Activated CD4-positive, alpha-beta T cell treated with anti-CD3 and anti-CD28 coated beads for 24 hours (primary cell): ENCODE measurements at places on chromosomes 1 and 21.

- DNase-seq, result peak; percentile 47
Measured at GRCh38 chr1:22131875-22132486, 10.9 kb downstream of the WNT4 start.

DNA sequence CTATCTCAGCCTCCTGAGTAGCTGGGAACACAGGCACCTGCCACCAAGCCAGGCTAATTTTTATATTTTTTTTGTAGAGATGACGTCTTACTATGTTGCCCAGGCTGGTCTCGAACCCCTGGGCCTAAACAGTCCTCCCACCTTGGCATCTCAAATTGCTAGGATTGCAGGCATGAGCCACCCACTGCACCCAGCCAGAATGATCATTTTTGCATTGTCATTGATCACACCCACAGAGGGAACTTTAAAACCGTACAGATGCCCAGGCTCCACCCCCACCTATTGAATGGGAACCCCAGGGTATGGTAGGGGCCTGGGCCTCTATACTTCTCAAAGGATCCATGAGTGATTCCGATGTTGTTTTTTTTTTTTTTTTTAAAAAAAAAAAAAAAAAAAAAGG, 36.7 kb downstream of the ETNK2 start:
- no peak for DNase-seq

GRCh38 chr1:2368053-2368744, 23.2 kb downstream of the MORN1 start:
- no peak for DNase-seq

- DNase-seq, result no peak
Measured at GRCh38 chr1:116544588-116545358, 26.1 kb downstream of the CD58 start.

GRCh38 chr1:88509379-88509778, 174.7 kb upstream of the PKN2 start:
- no peak for DNase-seq

DNA sequence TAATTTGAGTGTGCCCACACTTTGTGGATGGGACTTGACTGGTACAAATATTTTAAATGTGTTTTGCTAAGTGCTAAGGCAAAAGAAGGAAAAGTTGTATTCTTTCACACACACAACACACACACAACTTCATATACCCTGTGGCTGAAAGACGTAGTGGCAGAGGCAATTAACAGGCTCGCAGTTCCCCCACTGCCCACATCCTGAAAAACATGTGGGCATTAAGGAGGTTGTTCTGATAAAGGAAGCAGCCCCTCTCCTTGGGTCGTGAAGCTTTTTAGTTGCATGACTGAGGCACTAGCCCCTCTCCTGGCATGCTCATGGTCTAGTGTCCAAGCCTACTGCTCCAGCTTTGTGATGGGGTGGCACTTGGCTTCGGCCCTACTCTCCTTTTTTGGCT, 14.3 kb upstream of the ADAM30 start:
- no peak for DNase-seq

GRCh38 chr1:11617314-11617713, 36.9 kb downstream of the FBXO2 start:
- no peak for DNase-seq

- DNase-seq, result no peak
Measured at GRCh38 chr1:166822385-166822784, 16.9 kb upstream of the POGK start.

DNA sequence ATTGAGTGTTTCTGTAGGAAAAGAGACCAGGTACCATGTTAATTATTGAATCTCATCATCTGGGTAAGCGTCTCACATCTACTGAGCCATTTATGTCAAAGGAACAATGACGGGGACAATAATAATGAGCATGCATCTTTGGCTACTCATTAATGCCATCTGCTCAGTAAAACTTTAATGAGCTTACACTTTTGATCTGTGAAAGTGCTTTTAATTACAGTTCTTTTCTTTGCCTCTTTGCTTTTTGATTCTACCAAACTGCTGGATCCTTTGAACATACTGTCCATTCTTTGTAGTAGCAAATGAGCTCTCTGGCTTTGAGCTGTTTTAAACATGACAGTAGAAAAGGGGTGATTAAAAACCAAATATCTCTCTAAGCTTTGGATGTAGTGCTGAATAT, 181.2 kb upstream of the IVNS1ABP start:
- DNase-seq, result no peak

GRCh38 chr1:208270651-208271141, 26.5 kb upstream of the PLXNA2 start:
- no peak for DNase-seq

DNA sequence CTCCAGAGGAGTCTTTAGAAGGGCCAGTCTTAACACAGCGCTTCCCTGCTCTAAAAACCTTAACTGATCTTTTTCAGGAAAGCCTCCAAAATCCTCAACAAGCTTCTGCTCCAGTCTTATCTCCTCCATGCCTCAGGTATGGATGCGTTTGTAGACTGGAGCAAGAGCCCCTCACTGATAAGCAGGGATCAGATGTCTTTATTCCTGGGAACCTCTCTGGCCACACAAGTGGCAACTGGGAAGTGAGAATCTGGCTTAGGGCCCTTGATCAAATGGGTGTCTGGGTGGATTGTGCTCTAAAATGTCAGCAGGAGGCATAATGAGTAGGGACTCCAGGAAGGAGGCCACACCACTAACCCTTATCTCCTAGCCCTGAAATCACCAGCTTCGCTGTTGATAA, 1.4 kb downstream of the ZBTB8A start:
- no peak for DNase-seq

GRCh38 chr1:246613096-246613758, 47.0 kb downstream of the CNST start:
- no peak for DNase-seq

- DNase-seq, result peak; percentile 48
Measured at GRCh38 chr1:167629681-167630567, at the start of gene RCSD1. Gene RCSD1, plus strand, starts transcription at chr1:167630232. Its CDS starts 192 bp downstream, at chr1:167630424.

- DNase-seq, result no peak
Measured at GRCh38 chr1:194196562-194196961, 1010.1 kb upstream of the B3GALT2 start.

DNA sequence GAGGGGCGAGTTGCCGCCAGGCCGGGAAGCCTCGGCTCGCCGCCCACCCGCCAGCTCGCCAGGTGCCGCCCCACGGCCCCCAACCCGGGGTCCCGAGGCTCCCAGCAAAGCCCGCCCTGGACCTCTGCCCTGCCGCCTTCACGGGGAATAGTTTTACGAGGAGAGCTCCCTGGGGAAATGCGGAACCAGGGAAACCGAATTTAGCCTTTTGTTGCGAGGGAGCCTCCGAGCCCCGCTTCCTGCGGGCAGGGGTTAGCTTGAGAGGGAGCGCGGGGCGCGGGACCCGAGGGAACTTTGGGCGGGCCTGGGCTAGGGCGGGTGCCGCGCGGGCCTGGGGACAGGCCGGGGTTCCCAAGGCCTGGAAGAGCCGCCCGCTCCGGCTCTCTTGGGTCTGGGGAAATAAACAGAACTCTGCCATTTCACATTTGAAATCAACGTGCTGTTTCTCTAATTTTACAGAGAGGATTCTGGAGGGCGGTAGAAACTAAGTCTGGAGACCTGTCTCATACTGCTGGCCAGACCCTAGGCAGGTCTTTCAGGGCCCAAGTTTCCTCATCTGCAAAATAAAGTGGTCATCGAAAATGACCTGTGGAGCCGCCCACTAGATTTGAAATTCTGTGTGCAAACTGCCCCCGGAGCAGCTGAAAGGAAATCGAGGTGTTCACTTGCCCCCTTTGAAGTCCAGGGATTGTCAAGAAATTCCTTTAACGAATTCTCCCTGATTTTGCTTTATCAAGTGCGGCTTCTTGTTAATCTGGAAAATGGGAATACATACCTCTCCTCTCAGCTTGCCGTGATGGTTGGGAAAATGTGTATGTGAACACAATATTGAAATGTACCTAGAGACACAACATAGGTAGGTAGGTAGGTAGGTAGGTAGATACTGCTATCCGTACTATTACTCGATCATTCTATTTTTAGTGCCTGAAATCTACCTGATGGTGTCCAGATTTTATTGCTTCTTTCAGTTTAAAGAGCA, 749 bp upstream of the GLUL start:
- peak; percentile 1 for DNase-seq

DNA sequence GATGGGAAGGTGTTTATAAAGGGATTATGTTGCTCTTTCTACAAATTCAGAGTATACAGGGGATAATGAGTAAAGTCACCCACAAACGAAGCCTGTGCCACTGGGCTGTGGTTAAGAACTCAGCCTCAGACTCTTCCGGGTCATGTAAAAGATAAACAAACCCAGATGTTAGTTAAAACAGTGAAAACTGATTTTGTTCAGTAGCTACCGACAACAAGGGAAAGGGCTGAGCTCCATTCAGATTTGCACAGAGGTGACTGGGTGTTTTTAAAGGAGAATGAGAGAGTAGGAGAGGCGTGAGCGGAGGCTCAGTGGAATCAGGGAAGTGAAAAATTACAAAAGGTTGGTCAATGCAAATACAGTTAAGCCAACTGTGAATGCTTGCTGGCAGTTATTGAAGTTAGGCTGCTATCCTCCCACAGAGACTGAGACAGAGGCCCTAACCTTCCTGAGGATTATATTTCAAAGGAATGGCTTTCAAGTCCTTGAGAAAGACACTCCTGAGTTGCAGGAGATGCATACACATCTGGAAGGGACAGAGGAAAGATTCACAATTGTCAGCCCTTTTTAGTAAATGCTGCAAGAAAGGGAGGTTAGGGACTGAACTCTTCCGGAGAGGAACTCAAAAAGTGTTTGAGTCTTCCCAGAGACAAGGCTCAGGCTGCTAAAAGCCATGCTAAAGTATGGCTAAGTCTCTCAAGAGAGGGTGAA, 29.9 kb upstream of the SAMD13 start:
- no peak for DNase-seq

DNA sequence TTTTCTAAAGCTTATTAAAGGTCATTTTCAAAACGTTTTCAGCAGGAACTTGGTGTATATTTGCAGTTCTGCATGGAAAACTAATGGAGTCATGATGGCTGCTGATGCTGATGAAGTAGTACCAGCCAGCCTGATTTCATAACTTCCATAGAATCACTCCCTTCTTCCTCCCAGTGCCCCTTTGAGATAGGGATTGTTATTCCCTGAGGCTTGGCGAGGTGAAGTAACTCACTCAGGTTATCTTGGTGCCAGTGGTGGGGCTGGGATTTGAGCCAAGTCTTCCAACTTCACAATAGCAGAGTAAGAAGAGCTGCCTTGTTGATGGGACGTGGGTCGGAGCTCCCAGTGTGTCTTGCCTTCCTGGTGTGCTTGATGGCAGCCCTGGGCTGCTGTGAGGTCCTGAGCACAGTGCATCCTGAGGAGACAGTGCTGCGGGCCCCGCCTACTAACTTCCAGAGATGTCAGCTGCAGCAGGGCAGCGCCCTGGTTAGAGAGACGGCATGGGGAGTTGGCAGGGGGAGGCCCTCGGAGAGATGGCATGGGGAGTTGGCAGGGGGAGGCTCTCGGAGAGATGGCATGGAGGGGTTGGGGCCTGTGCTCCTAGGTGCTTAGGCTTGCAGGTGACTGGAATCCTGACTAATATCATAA, 92.6 kb downstream of the PCBP3 start:
- DNase-seq, result no peak

DNA sequence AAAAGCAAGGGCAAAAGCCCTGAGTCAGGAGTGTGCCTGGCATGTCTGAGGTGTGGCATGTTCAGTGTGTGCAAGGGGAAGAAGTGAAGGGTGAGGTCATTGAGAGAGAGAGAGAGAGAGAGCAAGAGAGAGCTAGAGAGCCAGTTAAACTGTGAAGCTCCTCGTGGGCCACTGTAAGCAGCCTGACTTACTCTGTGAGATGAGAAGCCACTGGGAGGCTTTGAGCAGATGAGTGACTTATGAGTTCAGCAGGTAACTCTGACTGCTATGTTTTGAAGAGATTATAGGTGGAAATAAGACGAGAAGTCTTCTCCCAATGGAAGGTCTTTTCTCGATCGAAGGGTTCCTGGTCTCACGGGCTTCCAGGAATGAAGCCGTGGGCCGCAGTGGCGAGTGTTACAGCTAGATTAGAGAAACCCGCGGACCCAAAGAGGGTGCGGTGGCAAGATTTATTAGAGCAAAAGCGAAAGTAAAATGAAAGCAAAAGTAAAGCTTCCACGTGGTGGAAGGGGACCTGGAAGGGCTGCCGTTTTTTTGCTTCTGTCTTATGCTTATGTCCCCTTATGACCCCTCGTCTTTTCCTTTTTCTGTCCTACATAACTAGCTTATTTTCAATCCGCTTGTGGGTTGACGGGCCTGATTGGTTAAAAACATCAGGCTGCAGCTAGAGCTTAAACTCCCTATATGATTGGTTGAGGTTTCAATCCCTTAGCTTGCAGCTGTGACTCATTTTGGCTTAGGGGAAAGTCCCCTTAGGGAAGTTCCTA, 323.1 kb upstream of the FAM78B start:
- no peak for DNase-seq

DNA sequence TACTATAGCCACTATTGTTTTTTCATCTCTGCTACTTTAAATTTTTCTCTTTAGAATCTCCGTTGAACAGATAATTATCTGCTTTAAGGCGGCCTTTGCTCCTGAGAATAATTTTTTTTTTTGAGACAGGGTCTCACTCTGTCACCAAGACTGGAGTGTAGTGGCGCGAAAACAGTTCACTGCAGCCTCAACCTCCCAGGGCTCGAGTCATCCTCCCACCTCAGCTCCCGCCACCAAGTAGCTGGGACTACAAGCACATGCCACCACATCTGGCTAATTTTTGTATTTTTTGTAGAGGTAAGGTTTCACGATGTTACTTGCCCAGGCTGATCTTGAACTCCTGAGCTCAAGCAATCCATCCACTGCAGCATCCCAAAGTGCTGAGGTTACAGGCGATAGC, 28.6 kb downstream of the TRIT1 start:
- no peak for DNase-seq

- DNase-seq, result no peak
Measured at GRCh38 chr1:226793620-226794276, 54.7 kb upstream of the ITPKB start.

- DNase-seq, result no peak
Measured at GRCh38 chr1:114585231-114585630, 3.8 kb upstream of the BCAS2 start.

DNA sequence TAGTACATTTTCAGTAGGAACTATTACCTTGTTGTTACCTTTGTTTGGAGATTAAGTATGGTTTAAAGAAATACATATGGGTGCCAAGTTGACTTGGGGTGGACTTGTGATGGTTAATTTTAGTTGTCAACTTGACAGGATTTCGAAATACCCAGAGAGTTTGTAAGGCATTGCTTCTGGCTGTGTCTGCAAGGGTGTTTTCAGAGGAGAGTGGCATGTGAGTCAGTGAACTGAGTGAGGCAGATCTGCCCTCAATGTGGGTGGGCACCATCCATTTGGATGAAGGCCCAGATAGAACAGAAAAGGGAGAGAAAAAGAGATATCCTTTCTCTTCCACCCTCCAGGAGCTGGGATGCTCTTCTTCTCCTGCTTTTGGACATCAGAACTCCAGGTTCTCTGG, 315.5 kb downstream of the GPATCH2 start:
- DNase-seq, result no peak

GRCh38 chr21:31781737-31782136, 49.8 kb upstream of the SCAF4 start:
- DNase-seq, result no peak

GRCh38 chr1:8722366-8722765, 95.1 kb downstream of the RERE start:
- DNase-seq, result no peak

- DNase-seq, result no peak
Measured at GRCh38 chr1:178052650-178053461, 41.0 kb upstream of the RASAL2 start.
